ENCODE measurements at places on chromosomes 1 and 21. TPM values are rescaled to one million over a fixed set of nuclear protein-coding genes. Genes with fewer than 3 reads are reported as not detected.
A peak's percentile ranks its signal among the peaks of the same experiment; 100 is the strongest.

CYP2J2 gene
- 1.0 TPM for total RNA-seq

LGR6 gene
- 4.1 TPM for total RNA-seq

HEYL gene
- 32.8 TPM for total RNA-seq

KRTAP12-2 gene
- total RNA-seq, result not detected

HAO2 gene
- 1.9 TPM for total RNA-seq

EGLN1 gene
- total RNA-seq, result 38.8 TPM

PEX11B gene
- 35.7 TPM for total RNA-seq

GRCh38 chr21:35026617-35027562, 22.2 kb downstream of the RUNX1 start:
- H3K4me1 ChIP-seq, result no peaks in the 10 kb centered on the region
- no peak overlapping the region for H3K27ac ChIP-seq
- H3K36me3 ChIP-seq, result no peaks in the 10 kb centered on the region
- no peaks in the 10 kb centered on the region for H3K27me3 ChIP-seq
- H3K4me3 ChIP-seq, result no peak overlapping the region

GRCh38 chr1:99808391-99809115, 41.6 kb upstream of the AGL start:
- peak overlapping the region; percentile 5 for H3K4me3 ChIP-seq
- no peaks in the 10 kb centered on the region for H3K36me3 ChIP-seq
- H3K4me1 ChIP-seq, result no peaks in the 10 kb centered on the region
- H3K27ac ChIP-seq, result no peak overlapping the region

DNA sequence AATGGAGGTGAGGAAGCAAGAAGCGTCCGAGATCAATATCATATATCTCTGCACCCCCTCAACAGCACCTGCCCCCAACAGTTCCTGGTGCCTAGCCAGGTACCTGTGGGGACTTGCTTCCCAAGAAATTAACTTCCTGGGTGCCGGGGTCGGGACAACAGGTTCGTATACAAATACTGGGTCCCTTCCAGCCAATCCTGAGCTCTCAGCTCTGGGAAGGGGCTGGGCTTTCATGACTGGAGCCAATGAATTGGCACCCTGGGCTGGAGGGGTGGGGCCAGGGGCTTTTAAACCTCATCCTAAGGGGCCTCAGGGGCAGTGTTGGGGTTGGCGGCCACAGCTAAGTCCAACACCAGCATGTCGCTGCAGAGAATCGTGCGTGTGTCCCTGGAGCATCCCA, at the start of gene PADI3:
PADI3 (plus strand) TSS at position 318 of the 400 bp plus-strand sequence; CDS start at position 358, 40 bp downstream.
- no peaks in the 10 kb centered on the region for H3K4me1 ChIP-seq
- DNase-seq, result no peak
- H3K27me3 ChIP-seq, result no peaks in the 10 kb centered on the region
- no peak within 1 kb of the TSS for H3K27ac ChIP-seq

GRCh38 chr1:87449348-87449963, 120.8 kb downstream of the LMO4 start:
- no peaks in the 10 kb centered on the region for H3K4me1 ChIP-seq
- H3K27me3 ChIP-seq, result no peaks in the 10 kb centered on the region
- no peak overlapping the region for H3K4me3 ChIP-seq

GRCh38 chr1:119688810-119689209, 22.9 kb upstream of the PHGDH start:
- H3K4me1 ChIP-seq, result no peaks in the 10 kb centered on the region
- no peak overlapping the region for H3K27ac ChIP-seq
- H3K27me3 ChIP-seq, result no peaks in the 10 kb centered on the region
- DNase-seq, result no peak
- H3K4me3 ChIP-seq, result no peak overlapping the region
- H3K36me3 ChIP-seq, result no peaks in the 10 kb centered on the region

GRCh38 chr1:176802316-176802715, 339.3 kb downstream of the PAPPA2 start:
- H3K4me3 ChIP-seq, result no peak overlapping the region
- H3K27ac ChIP-seq, result no peak overlapping the region
- no peaks in the 10 kb centered on the region for H3K36me3 ChIP-seq

DNA sequence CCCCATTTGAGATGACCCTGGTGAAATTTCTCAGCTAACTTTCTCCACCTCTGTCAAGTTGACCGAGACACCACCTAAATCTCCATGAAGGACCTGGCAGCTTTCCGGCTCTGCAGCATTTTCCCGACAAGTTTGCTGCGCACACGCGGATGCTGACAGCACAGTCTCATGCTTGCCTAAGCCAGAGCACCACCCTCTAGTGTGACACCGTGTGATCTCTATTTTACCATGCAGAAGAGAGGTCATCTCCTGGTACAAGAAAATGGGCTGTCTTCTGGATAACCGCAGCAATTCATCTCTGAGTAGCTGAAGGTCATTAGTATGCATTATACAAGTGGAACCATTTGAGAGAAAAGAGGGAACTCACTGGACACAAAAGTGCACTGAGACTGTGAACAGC, 38.9 kb upstream of the H6PD start:
- no peak overlapping the region for H3K27ac ChIP-seq
- DNase-seq, result no peak

DNA sequence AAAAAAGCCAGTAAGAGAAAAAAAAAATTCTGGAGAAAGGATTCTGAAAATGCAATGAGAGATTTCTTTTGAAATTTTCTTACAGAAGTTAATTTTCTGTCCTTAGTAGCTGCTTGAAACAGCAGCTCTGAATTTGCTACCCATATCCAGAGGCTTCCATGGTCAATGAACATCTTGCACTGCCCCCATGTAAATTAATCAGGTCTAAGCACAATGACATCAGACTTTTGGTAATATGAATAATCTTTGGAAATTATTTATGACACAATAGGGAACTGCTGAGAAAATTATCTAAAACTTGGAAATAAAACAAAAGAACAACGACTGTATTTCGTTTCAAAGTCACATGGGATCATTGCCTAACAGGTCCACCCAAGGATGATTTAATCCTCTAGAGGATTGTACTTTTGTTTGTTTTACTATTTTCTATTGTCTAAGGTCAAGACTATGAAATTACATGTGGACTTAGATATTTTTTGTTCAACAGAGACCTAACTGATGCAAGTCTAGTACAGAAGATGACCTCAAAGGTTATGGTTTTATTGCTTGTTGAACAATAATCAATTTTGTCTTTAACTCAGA, 312.1 kb downstream of the BACH1 start:
- no peak overlapping the region for H3K4me3 ChIP-seq
- H3K27me3 ChIP-seq, result no peaks in the 10 kb centered on the region
- no peak overlapping the region for H3K27ac ChIP-seq

DNA sequence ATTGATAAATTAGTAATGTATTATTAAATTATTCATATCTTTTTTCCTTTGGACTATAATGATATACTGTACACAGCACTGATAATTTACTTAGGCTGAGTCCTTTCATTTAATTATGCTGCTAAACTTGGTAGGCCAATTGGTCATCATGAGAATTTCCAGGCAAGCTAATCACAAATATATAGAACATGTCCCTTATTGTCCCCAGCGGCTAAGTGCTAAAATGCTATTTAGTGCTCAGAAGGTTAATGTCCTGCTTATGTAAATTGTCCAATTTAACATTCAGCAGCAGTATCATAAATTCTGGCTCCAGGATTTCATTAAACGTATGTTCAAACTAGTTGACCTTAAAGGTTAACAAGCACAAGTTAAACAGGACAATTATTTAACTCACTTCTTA, 30.0 kb upstream of the RRP15 start:
- no peaks in the 10 kb centered on the region for H3K36me3 ChIP-seq
- no peak overlapping the region for H3K27ac ChIP-seq
- peak; percentile 6 for DNase-seq
- no peaks in the 10 kb centered on the region for H3K27me3 ChIP-seq
- no peak overlapping the region for H3K4me3 ChIP-seq
- no peaks in the 10 kb centered on the region for H3K4me1 ChIP-seq

- no peak overlapping the region for H3K4me3 ChIP-seq
- DNase-seq, result no peak
- H3K27me3 ChIP-seq, result no peaks in the 10 kb centered on the region
- no peaks in the 10 kb centered on the region for H3K4me1 ChIP-seq
- H3K36me3 ChIP-seq, result no peaks in the 10 kb centered on the region
Observed at GRCh38 chr1:117032681-117033539, 27.2 kb upstream of the TTF2 start.

DNA sequence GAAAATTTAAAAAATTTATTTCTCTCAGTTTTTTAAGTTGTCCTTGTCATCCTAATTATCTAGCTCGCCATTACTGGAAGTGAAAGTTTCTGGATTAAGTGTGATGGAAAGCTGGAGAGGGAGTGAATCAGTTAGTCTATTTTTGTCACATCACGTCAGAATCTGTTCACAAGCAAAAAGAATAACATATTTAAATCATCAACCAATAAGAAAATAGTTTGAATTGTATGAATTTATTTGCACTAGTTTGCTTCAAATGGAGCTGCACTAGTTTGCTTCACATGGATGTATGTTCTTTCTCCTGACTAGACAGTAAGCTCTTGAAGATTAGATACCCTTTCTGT, 22.8 kb downstream of the PHC2 start:
- no peaks in the 10 kb centered on the region for H3K27me3 ChIP-seq
- H3K4me1 ChIP-seq, result no peaks in the 10 kb centered on the region
- H3K4me3 ChIP-seq, result no peak overlapping the region
- no peak overlapping the region for H3K27ac ChIP-seq
- DNase-seq, result no peak
- no peaks in the 10 kb centered on the region for H3K36me3 ChIP-seq

DNA sequence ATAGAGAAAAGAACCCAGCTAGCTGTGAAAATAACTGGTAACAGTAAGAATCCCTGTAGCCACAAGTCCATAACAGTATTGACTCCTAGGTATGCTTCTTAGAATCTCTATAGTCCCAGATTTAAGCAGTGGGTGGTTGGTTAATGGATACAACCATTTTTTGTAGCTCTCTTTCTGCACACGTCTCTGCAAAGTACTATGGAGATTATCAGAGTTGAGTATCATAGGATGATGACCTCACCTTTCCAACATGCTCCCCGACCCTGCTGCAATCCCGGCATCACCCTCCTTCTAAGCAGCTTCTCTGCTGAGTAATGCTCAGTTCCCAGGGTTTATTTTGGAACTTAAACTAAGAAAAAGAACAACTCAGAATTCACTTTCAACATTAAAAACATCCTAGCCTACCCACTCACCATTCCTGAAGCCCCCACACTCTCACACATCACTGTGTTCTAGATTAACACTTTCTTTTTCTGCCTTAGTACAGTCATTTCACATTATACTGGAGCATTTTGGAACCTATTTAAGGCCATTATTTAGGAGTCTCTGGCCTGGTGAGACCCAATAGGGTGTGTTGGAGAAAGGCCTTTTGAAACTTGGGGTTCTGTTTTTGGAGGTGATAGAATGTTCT, 2.7 kb downstream of the MLLT11 start:
- no peaks in the 10 kb centered on the region for H3K27me3 ChIP-seq
- no peak overlapping the region for H3K27ac ChIP-seq
- no peak for DNase-seq
- H3K4me3 ChIP-seq, result no peak overlapping the region
- H3K4me1 ChIP-seq, result peaks cover 3% of the 10 kb centered on the region

GRCh38 chr1:70455291-70455690, 44.2 kb downstream of the CTH start:
- no peaks in the 10 kb centered on the region for H3K27me3 ChIP-seq
- no peaks in the 10 kb centered on the region for H3K36me3 ChIP-seq
- DNase-seq, result no peak
- no peak overlapping the region for H3K27ac ChIP-seq
- H3K4me3 ChIP-seq, result no peak overlapping the region
- H3K4me1 ChIP-seq, result no peaks in the 10 kb centered on the region

DNA sequence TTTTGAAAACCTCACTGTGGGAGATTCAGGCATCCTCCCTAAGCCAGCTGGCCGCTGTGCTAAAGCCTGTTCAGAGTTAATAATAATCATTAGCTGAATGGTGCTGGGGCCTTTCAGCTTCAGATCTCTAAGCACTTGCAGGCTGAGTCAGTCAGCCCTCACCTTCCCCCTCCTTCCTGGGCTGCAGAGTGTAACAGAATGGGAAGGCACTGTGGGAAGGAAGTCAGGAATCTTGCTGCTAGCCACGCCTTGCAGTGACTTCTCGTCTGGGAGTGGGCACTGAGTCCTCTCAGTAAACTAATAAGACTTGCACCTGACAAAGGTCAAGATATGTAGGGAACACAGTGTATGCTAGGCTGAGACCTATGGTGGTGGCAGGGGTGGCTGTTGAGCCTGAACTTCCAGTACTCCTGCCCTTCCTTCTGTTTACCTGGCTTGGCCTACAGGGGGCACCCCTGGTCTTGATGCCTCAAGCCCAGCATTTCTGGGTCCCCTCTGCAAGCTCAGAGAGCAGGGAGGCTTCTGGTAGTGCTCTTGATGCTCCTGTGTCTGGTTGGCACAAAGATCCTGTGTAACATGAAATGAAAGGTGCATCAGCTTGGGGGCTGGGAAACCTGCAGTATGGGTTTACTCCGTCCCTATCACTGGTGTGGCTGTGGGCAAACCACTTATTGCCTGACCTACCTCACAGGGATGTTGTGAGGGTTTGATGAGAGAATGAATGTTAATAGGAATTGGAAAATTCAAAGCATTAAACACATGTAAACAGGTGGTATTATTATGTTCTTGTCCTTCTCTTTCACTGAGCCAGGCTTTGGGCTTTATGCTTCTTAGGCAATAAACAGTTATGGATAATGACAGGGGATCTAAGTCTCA, 6.0 kb downstream of the CYB561D1 start:
- H3K27me3 ChIP-seq, result no peaks in the 10 kb centered on the region
- no peak overlapping the region for H3K27ac ChIP-seq

- peak overlapping the region; percentile 76 for H3K4me3 ChIP-seq
- peaks cover 13% of the 10 kb centered on the region for H3K36me3 ChIP-seq
- no peaks in the 10 kb centered on the region for H3K27me3 ChIP-seq
- H3K4me1 ChIP-seq, result peaks cover 2% of the 10 kb centered on the region
- no peak overlapping the region for H3K27ac ChIP-seq
Observed at GRCh38 chr1:247104965-247105364, 809 bp upstream of the ZNF669 start.

GRCh38 chr1:226349081-226349480, 40.1 kb upstream of the LIN9 start:
- H3K27ac ChIP-seq, result no peak overlapping the region
- DNase-seq, result peak; percentile 37
- H3K27me3 ChIP-seq, result no peaks in the 10 kb centered on the region
- H3K4me3 ChIP-seq, result no peak overlapping the region
- no peaks in the 10 kb centered on the region for H3K36me3 ChIP-seq

GRCh38 chr1:31798086-31798432, 17.8 kb downstream of the SPOCD1 start:
- no peaks in the 10 kb centered on the region for H3K36me3 ChIP-seq
- peak; percentile 47 for DNase-seq
- no peaks in the 10 kb centered on the region for H3K27me3 ChIP-seq
- H3K4me3 ChIP-seq, result no peak overlapping the region
- no peak overlapping the region for H3K27ac ChIP-seq

DNA sequence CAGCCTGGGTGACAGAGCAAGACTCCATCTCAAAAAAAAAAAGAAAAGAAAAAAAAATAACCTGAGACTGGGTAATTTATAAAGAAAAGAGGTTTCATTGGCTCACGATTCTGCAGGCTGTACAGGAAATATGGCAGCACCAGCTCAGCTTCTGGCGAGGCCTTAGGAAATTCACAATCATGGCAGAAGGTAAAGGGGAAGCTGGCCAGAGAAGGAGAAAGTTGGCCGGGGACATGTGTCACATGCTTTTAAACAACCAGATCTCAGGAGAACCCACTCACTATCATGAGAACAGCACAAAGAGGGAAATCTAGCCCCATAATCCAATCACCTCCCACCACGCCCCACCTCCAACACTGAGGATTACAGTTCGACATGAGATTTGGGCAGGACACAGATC, 125.3 kb downstream of the DISP1 start:
- no peak for DNase-seq
- no peak overlapping the region for H3K27ac ChIP-seq
- peaks cover 3% of the 10 kb centered on the region for H3K36me3 ChIP-seq
- no peaks in the 10 kb centered on the region for H3K27me3 ChIP-seq
- no peak overlapping the region for H3K4me3 ChIP-seq

- no peaks in the 10 kb centered on the region for H3K36me3 ChIP-seq
- no peaks in the 10 kb centered on the region for H3K27me3 ChIP-seq
- H3K4me3 ChIP-seq, result no peak overlapping the region
- DNase-seq, result no peak
- H3K27ac ChIP-seq, result no peak overlapping the region
Observed at GRCh38 chr1:21149430-21149854, 27.3 kb downstream of the EIF4G3 start.
